Left kidney (tissue), 8 donors: ENCODE measurements at places on chromosomes 3 and 15.

- no peak for DNase-seq
Measured at GRCh38 chr3:128240232-128240631, 87.0 kb downstream of the EEFSEC start.

- DNase-seq = no peak
Measured at GRCh38 chr3:134014270-134014669, 15.5 kb downstream of the SLCO2A1 start.

- DNase-seq = no peak
Measured at GRCh38 chr3:93923006-93923405, 50.7 kb downstream of the PROS1 start.

DNA sequence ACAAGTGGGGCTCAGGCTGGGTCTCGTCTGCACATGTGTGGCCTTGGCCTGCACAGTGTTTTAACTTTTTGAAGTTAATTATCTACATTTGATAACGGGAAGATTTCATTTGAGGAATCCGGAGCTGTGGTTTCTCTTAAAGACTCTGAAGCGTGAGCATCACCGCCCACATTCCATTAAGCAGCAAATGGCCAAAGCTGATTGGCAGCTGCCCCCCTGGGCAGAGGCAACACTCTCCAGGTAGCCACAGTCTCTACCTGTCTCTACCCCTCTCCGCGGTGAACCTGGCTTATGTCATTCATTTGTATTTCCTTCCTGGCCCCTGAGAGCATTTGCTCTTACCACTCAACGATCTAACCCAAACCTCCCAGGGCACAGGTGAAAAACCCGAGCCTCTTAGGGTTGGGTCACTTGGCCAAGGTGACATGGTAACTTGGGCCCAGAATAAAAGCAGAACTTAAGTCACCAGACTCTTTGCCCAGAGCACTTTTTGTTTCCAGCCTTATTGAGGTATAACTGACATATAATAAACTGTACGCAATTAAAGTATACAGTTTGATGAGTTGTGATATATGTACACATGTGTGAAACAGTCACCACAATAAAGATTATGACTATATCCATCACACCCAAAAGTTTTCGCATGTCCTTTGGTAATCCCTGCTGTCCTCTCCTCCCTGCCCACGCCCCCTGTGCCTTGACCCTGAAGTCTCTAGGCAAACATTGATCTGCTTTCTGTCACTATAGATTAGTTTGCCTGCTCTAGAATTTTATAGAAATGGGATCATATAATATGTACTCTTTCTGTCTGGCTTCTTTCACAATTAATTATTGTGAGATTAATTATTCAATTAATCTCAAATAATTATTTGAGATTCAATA lies 245.7 kb upstream of the HES1 start:
- DNase-seq = no peak

- no peak for DNase-seq
Measured at GRCh38 chr3:185439745-185440466, 58.9 kb downstream of the TMEM41A start.

GRCh38 chr3:111581403-111582119 lies 13.6 kb downstream of the ZBED2 start:
- DNase-seq = no peak
